ENCODE measurements at places on chromosomes 16 and 17. TPM values are rescaled to one million over a fixed set of nuclear protein-coding genes. Genes with fewer than 3 reads are reported as not detected.

- H3K27ac ChIP-seq, result no peak overlapping the region
- no peak overlapping the region for H3K4me3 ChIP-seq
- H3K4me1 ChIP-seq, result no peaks in the 10 kb centered on the region
- DNase-seq, result no peak
Measured at GRCh38 chr16:48064971-48065370, 90.8 kb downstream of the ABCC12 start.

Gene SF3B3
- total RNA-seq, result 70.5 TPM

GRCh38 chr17:2412561-2413021, 11.7 kb upstream of the MNT start:
- DNase-seq, result no peak
- peaks cover 27% of the 10 kb centered on the region for H3K4me1 ChIP-seq
- no peaks in the 10 kb centered on the region for H3K36me3 ChIP-seq
- H3K27ac ChIP-seq, result peak overlapping the region; percentile 55

DNA sequence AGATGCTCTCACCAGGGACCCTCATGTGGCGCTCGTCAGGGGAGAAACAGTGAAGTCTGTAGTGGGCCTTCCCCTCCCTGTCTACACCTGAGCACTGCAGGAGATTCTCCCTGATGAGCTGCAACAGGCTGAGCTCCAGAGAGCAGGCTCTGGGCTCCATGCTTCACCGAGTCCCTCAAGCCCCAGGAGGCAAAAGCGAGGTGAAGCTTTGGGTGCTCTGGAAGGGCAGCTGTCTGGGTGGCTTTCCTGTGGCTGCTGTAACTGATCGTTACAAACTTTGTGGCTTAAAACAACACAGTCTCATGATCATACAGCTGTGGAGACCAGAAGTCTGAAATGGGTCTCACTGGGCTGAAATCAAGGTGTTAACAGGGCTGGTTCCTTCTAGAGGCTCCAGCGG, 12.1 kb upstream of the CD300LD start:
- H3K36me3 ChIP-seq, result no peaks in the 10 kb centered on the region
- H3K27me3 ChIP-seq, result peaks cover 3% of the 10 kb centered on the region
- no peak overlapping the region for H3K4me3 ChIP-seq

Gene VTN
- total RNA-seq, result 1.3 TPM

All from esophagus muscularis mucosa (tissue), 4 donors.